ENCODE measurements at places on chromosomes 4 and X.
A peak's percentile ranks its signal among the peaks of the same experiment; 100 is the strongest.

GRCh38 chrX:46913667-46914066 lies 1.4 kb downstream of the JADE3 start:
- DNase-seq, result peak; percentile 17

- DNase-seq, result no peak
Observed at GRCh38 chrX:133285341-133285740, 67.2 kb upstream of the TFDP3 start.

GRCh38 chr4:144572660-144573059 lies 73.3 kb upstream of the HHIP start:
- peak; percentile 24 for DNase-seq

- no peak for DNase-seq
Observed at GRCh38 chrX:129793604-129794191, 13.9 kb downstream of the SASH3 start.

- DNase-seq, result peak; percentile 44
Observed at GRCh38 chrX:45400027-45400779, 199.5 kb upstream of the DIPK2B start.

DNA sequence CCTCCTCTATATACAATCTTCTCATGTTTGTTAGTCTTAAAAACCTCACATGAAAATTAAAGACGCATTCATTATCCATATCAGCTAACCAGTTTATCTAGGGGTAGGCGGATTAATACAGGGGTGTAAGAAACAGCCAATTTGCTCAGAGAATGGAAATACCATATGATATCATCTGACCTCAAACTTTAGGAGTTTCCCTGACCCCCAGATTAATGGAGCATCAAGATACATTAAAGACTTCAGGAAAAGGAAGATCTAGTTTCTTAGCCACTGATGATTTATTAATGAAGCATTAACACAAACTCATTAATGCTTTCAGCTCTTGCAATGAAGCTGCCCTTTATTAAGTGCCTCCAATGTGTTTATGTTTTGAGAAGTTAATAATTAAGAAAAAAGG lies 67.5 kb downstream of the CAMK2D start:
- no peak for DNase-seq

GRCh38 chr4:184655889-184656869 lies 6.6 kb downstream of the PRIMPOL start:
- DNase-seq, result no peak

Measured in GM23338 (cell line).